CD4-positive, alpha-beta T cell treated with Interleukin-4 for 1 hour (primary cell): ENCODE measurements at places on chromosomes 2 and 18.

GRCh38 chr2:12493031-12493513 lies 223.7 kb upstream of the TRIB2 start:
- peak; percentile 53 for DNase-seq

GRCh38 chr2:2793925-2794560 lies 463.0 kb upstream of the MYT1L start:
- no peak for DNase-seq

- DNase-seq: no peak
Measured at GRCh38 chr18:79720359-79720733, 40.7 kb downstream of the CTDP1 start.

- DNase-seq: no peak
Measured at GRCh38 chr2:38708900-38709566, 42.1 kb downstream of the SRSF7 start.

DNA sequence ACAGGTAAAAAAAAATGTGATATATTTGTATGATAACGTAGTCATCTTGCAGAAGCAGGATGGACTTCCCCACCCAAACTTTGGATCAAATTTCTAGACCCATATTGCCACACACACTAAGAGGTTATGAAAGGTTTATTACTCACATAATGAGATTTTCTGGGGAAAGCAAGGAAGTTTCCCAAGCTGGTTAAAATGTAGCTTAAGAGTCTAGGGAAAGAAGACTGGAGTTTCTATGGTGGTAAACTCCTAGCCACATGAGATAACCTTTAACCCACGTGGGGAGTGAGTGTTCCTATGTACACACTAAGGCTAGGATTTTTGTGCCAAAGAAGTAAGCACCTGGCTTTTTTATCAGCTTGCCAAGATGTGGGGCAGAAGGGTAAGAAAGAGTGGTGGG lies 335.7 kb upstream of the UBE2E3 start:
- DNase-seq: no peak

DNA sequence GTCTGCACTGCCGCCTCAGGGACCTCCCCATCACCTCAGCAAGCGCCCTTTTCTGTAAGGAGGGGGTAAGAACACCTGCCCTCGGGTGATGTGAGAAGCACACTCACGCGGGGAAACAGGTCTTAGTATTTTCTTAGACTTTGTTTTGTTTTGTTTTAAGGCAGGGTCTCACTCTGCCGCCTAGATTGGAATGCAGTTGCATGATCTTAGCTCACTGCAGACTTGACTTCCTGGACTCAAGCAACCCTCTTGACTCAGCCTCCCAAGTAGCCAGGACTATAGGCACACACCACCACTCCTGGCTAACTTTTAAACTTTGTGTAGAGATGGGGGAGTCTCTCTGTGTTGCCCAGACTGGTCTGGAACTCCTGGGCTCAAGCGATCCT lies 37.1 kb downstream of the RAMP1 start:
- DNase-seq: no peak

DNA sequence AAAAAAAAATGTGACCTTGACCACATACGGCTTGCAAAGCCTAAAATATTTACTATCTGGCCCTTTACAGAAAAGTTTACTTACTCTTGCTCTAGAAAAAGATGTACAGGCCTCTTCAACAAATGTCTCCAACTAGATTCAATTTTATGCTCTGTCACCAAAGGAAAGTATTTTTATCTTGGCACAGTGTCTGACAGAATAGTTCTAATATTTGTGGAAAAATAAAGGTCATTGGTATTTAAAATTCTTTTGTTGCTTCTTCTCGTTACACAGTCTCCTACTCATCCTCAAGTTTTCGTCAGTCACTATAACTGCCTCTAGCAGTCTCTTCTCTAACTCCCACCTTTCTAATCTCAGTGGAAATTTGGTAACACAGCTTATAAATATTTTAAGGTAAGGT lies 1.4 kb downstream of the RBKS start:
- no peak for DNase-seq

DNA sequence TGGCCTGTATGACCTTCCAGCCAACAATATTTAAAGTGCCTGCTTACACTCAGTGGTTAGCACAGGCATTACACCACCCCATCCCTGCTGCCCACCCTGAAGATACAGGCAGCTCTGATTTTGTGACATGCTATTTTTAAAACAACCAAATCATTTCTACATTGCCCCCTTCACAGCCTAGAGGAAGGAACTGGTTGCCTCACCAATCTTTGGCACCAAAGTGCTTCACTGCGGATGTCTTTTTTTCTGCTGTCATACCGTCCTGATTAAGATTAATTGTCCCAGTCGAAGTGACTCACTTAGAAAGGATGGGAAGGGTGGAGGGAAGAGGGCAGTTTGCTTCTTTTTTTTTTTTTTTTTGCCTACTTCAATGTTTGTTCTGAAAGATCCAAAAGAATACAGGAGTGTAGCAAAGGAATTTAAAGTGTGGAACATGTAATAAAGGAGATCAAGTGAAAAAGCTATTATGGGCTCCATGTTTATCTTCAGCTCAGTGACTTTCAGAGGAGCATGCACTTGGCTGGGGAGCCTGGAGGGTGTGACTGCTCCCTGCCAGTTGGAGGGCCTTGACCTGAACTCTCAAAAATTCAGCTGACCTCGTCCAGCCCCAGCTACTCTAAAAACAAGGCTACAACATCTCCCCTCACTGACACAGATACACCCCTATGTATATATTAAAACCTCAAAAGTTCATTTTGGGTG lies 501.1 kb upstream of the TNP1 start:
- no peak for DNase-seq

GRCh38 chr2:44479127-44479887 lies 117.6 kb downstream of the CAMKMT start:
- peak; percentile 58 for DNase-seq

- no peak for DNase-seq
Measured at GRCh38 chr2:33589444-33589843, 9.7 kb downstream of the FAM98A start.

DNA sequence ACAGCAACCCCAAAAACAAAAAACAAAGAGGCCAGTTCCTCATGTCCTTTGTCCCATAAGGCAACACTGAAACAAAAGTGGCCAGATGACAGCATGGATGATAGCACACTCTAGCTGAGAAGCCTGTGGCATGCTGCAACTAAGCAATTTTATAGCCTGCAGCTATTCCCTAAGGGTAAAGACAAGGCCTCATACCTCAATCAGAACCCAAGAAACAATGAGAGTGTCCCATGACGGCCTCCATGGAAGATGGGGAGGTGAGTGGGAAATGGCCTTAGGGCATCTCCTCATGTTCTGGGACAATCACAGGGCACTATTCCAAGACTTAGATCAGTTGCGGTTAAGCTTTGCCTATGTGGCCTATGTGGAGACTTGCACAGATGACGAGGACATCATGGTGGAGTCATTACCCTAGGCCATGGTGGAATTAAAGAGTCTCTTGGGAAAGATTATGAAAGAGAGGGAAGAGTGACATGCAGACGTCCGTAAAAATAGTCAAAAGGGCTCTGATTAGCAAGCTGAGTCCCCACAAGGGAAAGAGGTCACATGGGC lies 103.1 kb downstream of the INO80D start:
- DNase-seq: no peak

GRCh38 chr18:77161383-77161782 lies 28.8 kb upstream of the MBP start:
- DNase-seq: no peak

- DNase-seq: no peak
Measured at GRCh38 chr2:228318218-228318617, 136.7 kb upstream of the SPHKAP start.

DNA sequence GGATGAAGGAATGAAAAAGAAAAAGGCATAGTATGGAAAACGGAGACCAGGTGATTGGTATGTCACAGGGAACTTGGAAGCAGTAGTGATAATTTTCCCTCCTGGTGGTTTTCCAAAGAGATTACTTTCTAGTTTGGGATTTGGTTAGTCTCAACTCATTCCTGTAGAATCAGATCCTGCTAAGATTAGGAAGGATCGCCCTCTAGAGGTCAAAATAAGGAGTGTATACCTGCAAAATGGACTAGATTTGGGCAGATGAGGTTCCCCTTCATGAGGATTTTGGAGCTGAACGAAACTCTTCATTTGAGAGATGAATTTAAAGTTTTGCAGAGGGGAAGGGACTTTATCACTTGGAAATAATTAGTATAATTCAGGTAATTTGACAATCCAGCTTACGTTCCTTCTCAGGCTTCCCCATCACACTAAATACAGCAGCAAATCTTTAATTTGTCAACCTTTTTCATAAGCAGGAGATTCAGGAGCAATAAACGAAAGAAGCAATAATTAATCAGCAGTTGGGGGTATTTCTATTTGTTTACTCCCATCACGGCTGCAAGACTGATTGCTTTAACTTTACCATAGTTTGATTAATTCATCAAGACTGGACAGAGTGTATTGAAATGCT lies 65.2 kb downstream of the CCDC195 start:
- DNase-seq: peak; percentile 57

DNA sequence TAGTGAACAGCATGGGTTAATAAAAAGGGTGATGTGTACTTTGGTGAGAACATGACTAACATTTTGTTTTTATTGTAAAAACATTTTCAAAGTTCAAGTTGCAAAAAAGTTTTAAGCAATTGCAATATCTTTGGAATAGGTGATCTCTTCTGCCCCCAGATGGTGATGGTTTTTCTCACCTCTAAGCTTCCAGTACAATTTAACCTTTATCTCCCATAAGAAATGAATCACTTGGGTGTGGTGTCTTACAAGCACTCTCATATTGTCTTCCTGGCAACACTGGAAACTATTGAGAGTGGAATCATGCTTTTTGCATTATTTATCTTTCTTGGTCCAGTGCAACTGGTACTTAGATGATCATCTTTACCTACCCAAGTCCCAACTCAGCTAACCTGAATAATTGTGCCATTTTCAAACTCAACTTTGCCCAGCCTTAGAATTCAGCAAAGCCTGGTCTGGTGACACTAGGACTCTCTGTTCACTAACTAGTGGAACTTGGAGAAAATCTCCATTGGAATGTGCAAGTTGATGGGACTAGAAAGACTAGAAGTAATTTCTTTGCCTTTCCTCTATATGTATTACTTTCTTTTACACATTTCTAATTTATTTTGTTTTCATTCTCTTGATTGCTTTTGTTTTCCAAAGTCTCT lies 964.7 kb upstream of the ZEB2 start:
- no peak for DNase-seq

DNA sequence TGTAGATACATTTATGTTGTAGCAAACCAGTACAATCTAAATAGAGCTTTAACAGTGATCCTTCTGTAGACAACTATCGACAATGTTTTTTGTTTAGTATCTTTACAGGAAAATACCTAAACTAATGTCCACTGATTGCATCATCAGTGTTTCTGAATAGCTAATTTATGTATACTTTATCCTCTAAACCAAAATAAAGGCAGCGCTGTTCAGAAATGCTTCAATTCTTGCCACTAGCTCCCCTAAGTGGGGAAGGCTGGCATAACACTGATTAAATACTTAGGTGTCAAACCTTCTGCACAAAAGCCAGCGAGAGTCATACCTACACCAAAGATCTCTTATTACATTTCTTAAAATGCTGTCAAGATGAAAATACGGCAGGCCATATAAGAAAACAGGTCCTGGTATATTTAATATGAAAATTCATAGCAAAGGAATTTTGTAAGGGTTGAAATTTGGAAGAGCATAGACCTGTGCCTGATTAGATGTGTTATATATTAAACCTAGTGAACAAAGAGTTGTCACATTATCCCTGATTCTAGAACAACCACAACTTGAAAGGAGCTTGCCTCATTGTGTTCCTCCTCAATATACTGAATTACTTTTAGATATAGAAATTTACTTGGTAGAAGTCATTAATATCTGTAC lies 1693.4 kb upstream of the SLC39A10 start:
- DNase-seq: no peak

DNA sequence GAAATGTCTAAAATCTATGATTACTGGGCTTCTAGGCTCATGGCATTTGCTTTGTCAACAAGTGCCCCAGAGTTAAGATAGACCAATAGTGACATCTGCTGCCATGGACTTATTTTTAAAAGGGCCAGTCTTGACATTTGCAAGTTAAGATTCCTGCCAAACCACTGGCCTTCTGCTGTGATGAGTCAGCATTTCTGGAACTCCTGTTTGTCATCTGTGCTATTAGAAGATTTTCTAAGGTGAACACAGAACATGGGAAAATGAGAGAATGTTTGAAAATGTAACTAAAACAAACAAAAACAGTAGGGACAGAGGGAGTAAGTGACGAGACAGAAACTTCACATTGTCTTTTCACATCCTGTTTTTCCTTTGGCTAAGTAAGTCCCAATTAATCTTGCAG lies 93.7 kb upstream of the WDR75 start:
- DNase-seq: no peak

DNA sequence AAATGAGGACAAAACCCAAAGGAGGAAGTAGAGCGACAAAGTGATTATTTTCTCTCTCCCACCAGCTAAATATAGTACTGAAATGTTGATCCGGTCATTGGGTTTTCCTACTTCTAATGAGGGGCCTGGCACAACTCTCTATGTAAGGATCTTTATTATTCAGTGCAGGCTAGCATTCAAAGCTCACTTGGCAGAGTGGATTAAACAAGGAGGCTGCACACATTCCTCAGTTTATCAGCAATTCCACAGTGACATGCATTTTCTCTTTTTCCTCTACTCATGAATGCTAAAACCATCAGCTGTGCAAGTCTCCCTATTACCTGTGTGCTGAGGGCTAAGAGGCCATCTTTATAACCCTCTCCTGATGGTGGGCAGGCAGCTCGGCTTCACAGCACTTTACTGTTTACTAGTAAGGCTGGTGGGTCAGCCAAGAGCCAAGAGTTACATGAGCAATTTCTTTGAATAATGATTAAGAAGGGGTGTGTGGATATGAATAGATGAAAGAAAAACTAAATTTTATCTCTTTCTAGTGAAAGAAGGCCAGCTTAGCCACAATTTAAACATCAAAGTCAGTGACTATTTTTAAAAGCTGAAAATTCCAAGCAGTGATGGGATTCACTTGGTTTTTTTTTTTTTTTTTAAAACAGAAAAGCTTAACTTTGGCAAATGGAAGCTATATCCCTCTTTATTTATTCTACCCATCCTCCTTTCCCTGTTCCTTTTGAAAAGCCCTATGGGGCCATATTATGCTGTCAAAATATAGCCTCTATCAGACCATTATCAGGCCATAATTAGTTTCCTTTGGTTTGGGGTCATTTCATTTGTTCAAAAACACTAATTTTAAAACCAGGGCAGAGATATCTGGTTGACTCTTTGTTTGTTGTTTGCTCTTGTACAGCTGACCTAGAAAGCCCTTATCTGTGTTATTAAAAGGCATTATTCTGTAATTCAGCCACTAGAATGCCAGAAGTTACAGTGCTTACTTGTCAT lies 111.0 kb downstream of the RBM43 start:
- no peak for DNase-seq

- DNase-seq: no peak
Measured at GRCh38 chr2:86477349-86477748, 36.2 kb downstream of the KDM3A start.

DNA sequence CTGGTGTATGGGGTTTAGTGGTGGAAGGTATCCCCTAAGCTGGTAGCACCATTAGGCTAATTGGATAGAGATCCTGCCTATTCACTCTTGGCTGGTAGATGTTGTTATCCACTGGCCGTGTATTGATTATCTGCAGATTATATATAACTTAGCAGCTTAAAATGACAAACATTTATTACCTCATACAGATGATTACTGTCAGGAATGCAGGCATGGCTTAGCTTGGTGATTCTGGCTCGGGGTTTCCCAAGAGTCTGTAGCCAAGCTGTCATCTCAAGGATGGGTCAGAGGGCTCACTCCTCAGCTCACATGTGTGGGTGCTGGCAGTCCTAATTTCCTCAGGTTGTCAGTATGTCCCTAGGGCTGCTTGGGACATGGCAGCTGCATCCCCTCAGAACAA lies 465.8 kb downstream of the PARD3B start:
- no peak for DNase-seq

GRCh38 chr2:227411320-227411989 lies 23.7 kb upstream of the SCYGR1 start:
- peak; percentile 13 for DNase-seq
